Mucosa of gallbladder (tissue), 1 donor: ENCODE measurements at places on chromosomes 13 and 19.

DNA sequence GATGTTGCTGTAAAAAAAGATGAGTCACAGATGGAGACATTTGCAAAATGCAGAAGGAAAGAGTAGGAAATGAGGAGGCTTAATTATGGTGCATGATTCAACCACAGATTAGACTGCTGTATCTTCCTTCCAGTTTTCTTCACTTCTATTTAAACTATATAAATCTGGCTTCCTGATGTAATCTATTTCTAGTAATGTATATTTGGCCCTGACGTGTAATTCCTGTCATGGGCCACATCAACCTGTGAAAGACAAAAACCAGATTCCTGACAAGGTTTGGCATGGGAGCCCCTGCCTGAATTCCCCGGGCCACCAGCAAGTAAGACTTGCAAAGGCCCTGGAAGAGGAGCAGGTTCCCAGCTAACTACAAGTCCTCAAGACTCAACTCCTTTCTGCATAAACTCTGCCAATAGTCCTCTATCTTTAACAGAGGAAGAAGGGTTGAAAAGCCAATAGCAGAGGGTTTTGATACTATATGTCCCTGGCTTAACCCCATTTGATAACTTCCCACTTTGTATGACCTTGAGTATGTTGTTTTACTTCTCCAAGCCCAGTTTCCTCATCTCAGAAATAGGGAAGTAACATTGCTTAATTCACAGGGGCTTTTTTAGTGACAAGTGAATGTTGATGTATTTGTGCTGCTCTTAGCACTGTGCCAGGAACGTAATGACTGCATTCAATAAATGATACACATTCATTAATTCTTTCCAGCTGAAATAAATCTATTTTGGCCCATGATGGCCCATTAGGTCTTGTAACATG, 172.7 kb downstream of the SPRY2 start:
- no peak for DNase-seq

- no peak for DNase-seq
Measured at GRCh38 chr13:40558656-40559055, 107.8 kb downstream of the FOXO1 start.

DNA sequence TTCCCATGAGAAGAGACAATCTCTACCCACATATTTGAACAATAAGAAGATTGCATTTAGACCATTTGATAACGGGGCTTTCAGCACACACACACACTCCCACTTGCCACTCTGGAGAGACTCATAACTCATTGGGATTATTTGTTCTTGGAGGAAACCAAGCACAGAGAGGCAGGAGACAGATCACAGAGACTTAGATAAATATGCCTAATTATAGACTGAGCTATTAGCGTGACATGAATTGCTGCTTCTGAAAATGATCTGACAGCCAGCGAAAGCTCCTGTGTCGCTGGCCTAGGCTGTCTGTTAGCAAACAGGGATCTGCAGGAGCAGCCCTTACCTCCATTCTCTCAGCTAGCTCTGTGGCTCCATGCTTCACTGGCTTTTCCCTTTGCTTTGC, 111.4 kb downstream of the CCNA1 start:
- no peak for DNase-seq

DNA sequence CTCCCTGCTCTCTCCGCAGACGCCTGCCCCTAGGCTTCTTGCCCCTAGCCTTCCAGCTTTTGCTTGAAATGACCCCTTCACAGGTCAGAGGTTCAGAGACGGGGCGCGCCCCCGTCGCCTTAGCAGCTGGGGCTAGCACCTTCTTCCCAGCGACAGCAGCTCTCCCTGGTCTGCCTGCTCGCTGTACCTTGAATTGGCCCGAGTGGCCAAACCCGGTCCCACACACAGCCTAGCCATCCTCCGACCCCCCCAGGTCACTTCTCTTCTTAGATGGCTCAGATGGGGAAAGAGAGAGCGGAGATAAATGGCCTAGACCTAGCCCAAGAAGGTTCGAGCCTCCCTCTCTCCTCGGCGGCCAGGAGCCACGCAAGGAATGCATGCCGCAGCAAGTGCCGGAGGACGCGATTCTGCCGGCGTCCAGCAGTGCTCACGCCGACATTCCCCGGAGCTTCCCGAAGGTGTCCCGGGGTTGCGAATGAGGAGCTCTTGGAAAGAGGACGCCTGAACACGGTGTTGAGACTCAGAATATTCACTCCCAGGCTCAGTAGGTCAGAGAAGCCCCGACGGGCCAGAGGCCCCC, 1.3 kb downstream of the CDX2 start:
- no peak for DNase-seq

DNA sequence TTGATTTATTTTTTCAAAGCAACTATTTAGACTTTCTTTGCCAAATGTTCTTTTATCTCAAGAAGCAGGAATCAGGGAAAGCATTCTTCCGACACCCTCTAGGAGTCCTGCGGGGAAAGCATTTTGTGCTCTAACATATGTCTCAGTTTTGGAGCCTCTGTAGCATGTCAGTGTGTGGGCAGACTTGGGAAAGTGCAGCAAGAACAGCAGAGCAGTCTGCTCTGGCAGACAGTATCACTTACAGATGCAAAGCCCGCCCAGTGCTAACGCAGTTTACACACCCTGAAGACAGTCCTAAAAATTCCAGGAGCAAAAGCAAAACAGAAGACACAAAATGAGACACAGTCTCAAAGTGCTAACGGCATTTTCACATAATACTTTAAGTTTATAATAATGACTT, 393.5 kb downstream of the KLF12 start:
- no peak for DNase-seq

GRCh38 chr19:18941628-18942354, 774 bp upstream of the HOMER3 start:
- no peak for DNase-seq

- no peak for DNase-seq
Measured at GRCh38 chr19:11423164-11423790, 4.2 kb upstream of the RGL3 start.

- DNase-seq: no peak
Measured at GRCh38 chr13:34421347-34421719, 520.7 kb upstream of the NBEA start.

GRCh38 chr19:49895566-49896297, 955 bp downstream of the IL4I1 start:
- no peak for DNase-seq
